Activated CD4-positive, alpha-beta memory T cell treated with anti-CD3 and anti-CD28 coated beads, Interleukin-2, amount 10 ng/mL, durations not matched to agents 7 days and 5 days (primary cell): ENCODE measurements at places on chromosomes 3 and 15.

DNA sequence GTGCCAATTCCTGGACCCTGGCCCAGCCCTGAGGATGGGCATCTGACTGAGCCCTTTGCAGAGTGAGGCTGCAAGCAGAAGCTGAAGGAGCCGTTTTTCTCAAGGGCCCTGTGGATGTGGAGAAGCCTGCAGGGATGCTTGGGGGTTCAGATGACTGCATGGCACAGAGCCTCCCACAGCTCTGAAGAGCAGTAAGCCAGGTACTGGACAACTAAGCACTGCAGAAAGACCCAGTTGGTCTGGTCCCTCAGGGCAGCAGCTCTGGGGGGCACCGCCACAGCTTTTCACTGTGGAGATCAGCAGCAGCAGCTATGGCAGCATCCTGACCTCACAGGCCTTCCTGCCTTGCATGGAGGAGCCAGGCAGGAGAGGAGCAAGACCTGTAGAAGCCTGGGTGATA, 67.6 kb downstream of the CRYGS start:
- H3K27ac ChIP-seq = no peak overlapping the region
- H3K4me3 ChIP-seq = no peak overlapping the region
- H3K27me3 ChIP-seq = no peaks in the 10 kb centered on the region
- H3K36me3 ChIP-seq = no peaks in the 10 kb centered on the region

DNA sequence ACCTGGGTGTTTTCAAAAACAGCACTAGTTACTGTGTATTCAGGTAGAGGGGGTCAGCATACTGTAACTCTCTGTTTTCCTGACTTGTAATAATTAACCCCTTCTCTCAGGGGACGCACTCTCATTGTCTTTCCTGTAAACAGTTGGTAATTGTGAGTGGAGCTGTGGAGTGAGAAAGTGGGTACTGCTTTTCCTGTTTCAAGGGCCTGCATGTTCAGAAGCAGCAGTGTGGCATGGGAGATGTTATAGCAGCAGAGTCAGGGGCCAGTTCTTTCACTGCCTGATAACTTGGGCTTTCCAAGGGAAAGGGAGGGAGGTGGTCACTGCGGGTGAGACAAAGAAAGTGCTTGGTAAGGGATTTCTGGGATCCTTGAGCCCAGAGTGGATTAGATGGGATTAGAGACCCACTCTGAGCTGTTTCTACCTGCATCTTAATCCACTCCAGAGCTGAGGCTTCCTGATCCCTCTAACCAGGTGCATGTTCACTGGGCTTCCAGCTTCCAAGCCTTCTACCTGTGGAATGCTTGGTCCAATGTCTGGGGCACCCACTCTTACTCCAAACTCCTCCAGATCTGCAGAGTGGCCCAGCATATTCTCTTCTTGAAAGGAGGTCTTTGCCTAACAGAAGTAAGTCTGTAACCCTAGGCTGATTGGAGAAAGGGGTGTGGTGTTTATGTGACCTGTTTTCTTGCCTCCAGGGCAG, 105.2 kb downstream of the RPLP1 start:
- no peak overlapping the region for H3K4me3 ChIP-seq
- no peak for DNase-seq
- no peaks in the 10 kb centered on the region for H3K4me1 ChIP-seq

- H3K4me3 ChIP-seq = peak overlapping the region; percentile 3
- H3K27me3 ChIP-seq = no peaks in the 10 kb centered on the region
- peaks cover 20% of the 10 kb centered on the region for H3K36me3 ChIP-seq
- no peak overlapping the region for H3K27ac ChIP-seq
- peaks cover 73% of the 10 kb centered on the region for H3K4me1 ChIP-seq
These were observed 127.0 kb downstream of the CHSY1 start for GRCh38 chr15:101124731-101125451.

- H3K27ac ChIP-seq = no peak overlapping the region
- H3K36me3 ChIP-seq = no peaks in the 10 kb centered on the region
- no peak for DNase-seq
- H3K4me1 ChIP-seq = no peaks in the 10 kb centered on the region
- H3K4me3 ChIP-seq = no peak overlapping the region
These were observed 76.3 kb upstream of the MLF1 start for GRCh38 chr3:158494673-158495072.

DNA sequence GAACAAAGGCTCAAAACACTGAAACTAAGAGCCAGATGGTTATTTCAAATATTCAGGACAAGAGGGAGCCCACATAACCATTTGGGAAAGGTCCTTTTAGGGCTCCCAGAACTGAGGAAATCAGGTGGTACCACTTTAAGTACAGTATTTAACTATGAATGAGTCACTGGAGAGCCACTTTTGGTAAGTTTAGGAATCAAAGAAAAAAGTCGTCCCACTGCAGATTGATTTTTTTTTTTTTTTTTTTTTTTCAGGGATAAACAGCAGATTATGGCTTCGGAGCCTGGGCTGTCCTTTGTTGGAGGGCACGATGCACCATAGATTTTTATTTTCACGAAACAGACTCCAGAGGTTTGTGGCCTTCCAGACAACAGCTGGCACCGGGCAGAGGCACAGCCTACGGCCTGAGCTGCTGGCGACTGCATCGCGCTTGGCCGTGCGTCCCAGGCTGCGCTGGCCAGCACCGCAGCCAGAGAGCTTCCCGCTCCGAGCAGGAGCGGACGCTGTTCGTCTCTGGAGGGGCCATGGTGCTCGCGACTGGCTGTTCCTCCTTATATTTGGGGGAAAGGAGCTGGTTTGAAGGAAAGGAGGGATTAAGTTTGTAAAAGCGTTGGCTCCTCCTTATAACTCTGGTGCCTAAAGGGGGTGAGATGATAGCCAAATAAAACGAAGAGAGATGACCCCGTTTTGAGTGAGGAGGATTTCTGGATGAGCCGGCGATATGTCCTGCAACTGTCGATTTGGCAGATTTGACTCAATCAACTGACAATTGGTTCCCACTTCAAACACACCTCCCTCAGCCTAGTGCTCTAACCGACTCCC, 152.9 kb upstream of the GOLIM4 start:
- no peak for DNase-seq
- peaks cover 12% of the 10 kb centered on the region for H3K4me1 ChIP-seq
- H3K4me3 ChIP-seq = peak overlapping the region; percentile 37
- no peak overlapping the region for H3K27ac ChIP-seq
- H3K36me3 ChIP-seq = peaks cover 3% of the 10 kb centered on the region

DNA sequence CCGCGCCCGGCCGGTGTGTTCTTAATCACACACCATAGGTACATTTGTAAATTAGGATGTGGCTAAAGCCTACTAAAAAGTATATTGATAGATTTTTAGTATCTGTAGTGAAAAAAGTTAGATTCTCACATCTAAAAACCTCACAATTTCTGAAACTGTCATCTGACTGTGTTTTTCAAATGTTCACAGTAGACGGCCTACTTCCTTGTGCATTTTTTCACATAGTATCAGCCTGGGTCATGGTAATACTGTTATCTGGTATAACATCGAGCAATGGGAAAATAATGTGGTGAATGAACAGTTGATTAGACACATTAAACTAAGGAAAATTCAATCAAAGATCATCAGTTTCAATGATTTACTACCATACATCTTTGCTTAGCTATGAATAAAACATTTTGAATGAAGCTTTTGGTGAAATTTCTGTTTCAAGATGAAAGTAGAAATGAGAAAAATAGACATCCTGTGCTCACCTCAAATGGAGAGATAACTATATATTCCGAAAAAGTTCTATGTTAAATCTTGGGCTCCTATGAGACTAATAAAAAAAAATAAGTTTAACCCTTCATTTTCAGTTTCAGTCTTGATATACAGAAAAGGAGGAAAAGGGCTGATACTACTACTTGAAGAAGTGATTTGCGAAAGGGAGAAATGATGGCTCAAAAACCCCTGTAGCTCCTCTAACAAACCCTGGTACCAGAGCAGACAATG, 262.7 kb downstream of the ZBTB20 start:
- H3K4me1 ChIP-seq = peaks cover 12% of the 10 kb centered on the region
- no peaks in the 10 kb centered on the region for H3K36me3 ChIP-seq
- H3K27me3 ChIP-seq = no peaks in the 10 kb centered on the region
- no peak overlapping the region for H3K4me3 ChIP-seq

GRCh38 chr15:88680241-88681001, 41.6 kb downstream of the ISG20 start:
- H3K36me3 ChIP-seq = no peaks in the 10 kb centered on the region
- H3K4me3 ChIP-seq = no peak overlapping the region
- H3K27ac ChIP-seq = no peak overlapping the region

GRCh38 chr3:134313847-134314587, 60.2 kb downstream of the AMOTL2 start:
- H3K36me3 ChIP-seq = no peaks in the 10 kb centered on the region
- H3K27ac ChIP-seq = no peak overlapping the region
- H3K4me3 ChIP-seq = no peak overlapping the region
- no peak for DNase-seq
- H3K4me1 ChIP-seq = no peaks in the 10 kb centered on the region

DNA sequence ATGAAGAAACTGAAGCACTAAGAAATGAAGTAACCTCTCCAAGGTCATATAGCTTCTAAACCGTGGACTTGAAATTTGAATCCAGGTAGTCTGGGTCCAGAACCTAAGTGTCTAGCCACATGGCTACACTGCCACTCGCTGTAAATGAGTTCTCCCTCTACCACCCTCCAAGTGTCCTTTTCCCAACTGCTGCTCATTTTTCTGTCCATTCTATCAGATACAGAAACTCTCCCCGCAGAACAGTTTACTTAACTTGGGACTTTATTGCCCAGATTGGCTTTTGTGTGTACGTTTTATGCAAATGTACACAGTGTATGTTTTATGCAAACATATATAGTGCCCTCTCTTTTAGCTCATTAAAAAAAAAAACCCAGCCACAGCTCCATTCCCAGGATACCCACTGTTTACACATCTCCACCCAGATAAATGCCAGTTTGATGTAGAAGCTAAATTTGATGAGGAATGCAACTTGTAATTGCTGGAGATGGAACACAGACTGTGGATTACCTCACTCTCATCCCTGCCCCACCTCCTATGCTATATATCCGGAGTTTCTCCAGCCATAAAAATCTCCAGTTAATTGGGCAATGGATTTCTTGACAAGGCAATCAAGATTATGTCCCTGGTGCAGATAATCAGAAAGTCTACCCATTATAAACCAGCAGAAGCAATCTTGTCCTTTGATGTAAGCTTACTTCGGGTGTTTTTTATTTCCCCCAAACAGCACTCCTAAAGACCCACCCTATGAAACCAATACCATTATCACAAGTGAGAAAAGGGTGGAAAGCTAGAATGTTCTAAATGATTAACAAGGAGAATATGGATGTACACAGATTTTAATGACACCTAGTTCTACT, 42.0 kb downstream of the THBS1 start:
- peaks cover 62% of the 10 kb centered on the region for H3K4me1 ChIP-seq
- H3K36me3 ChIP-seq = peaks cover 40% of the 10 kb centered on the region
- H3K4me3 ChIP-seq = no peak overlapping the region
- peak overlapping the region; percentile 99 for H3K27ac ChIP-seq
- no peak for DNase-seq

DNA sequence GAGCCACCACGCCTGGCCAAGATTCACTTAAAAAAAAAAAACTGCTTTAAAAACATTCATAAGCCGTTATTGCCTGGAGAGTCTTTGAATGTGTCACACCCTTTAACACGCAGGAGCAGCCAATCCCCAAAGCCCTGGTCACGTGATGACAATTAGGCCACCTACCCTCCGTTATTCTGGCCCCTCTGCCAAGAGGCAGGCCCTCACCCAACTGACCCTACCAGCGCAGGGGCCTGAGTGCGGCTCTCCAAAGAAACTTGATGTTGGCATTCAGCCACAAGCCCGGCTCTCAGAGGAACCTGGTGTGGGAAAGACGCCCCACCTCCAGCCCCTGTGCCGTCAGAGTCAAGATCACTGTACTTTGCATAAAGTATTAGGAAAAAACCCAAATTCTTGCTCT, 11.6 kb upstream of the MUC4 start:
- no peak overlapping the region for H3K4me3 ChIP-seq
- no peaks in the 10 kb centered on the region for H3K4me1 ChIP-seq
- DNase-seq = no peak
- peaks cover 7% of the 10 kb centered on the region for H3K27me3 ChIP-seq
- no peak overlapping the region for H3K27ac ChIP-seq

- no peaks in the 10 kb centered on the region for H3K4me1 ChIP-seq
- peaks cover 3% of the 10 kb centered on the region for H3K27me3 ChIP-seq
- no peak overlapping the region for H3K27ac ChIP-seq
These were observed 230.4 kb upstream of the CHRM5 start for GRCh38 chr15:33737687-33738601.

DNA sequence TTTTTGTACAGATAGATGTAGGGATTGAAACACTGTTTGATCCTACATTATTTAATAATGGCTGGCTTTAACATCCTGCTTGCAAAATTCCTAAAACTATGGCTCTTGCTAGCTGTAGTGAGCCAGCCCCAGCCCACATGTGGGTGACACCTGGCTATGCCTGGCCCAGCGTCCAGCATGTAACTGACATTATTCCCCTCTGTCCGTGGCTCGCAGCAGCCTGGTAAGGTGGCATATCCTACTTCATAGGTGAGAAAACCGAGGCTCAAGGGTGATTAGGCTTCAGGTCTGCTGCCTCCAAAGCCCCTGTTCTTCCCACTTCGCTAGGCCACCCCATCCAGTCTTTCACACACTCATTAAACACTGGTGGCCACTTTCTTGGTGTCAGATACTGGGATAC, 1.6 kb downstream of the CALML4 start:
- H3K4me1 ChIP-seq = peaks cover 27% of the 10 kb centered on the region
- H3K36me3 ChIP-seq = no peaks in the 10 kb centered on the region
- no peak for DNase-seq
- H3K27ac ChIP-seq = no peak overlapping the region

DNA sequence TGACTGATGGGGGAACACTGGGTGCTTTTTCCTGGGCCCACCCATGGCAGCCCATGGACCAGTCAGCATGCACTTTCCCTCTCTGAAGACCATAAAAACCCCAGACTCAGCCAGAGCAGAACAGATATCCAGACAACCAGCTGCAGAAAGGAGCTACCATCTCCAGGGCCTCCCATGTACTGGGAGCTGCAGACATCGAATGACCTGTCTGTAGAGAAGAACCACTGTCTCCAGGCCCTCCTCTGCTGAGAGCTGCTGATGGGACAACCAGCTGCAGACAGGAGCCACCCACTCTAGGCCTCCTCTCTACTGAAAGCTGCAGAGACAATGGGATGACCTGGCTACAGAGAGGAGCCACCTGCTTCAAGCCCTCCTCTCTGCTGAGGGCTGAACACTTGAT, 66.6 kb downstream of the PROS1 start:
- DNase-seq = no peak
- H3K4me1 ChIP-seq = no peaks in the 10 kb centered on the region
- H3K27ac ChIP-seq = no peak overlapping the region
- H3K27me3 ChIP-seq = no peaks in the 10 kb centered on the region
- H3K4me3 ChIP-seq = no peak overlapping the region

GRCh38 chr3:189710620-189711402, 79.6 kb downstream of the TP63 start:
- H3K4me3 ChIP-seq = no peak overlapping the region
- H3K36me3 ChIP-seq = no peaks in the 10 kb centered on the region
- H3K4me1 ChIP-seq = peaks cover 17% of the 10 kb centered on the region
- H3K27ac ChIP-seq = no peak overlapping the region

GRCh38 chr3:191426311-191426710, 34.7 kb upstream of the PYDC2 start:
- no peaks in the 10 kb centered on the region for H3K27me3 ChIP-seq
- H3K36me3 ChIP-seq = no peaks in the 10 kb centered on the region
- no peak for DNase-seq
- H3K4me1 ChIP-seq = no peaks in the 10 kb centered on the region
- no peak overlapping the region for H3K27ac ChIP-seq

- DNase-seq = no peak
- H3K36me3 ChIP-seq = no peaks in the 10 kb centered on the region
- H3K27ac ChIP-seq = peak overlapping the region; percentile 27
- H3K4me3 ChIP-seq = no peak overlapping the region
- peaks cover 22% of the 10 kb centered on the region for H3K4me1 ChIP-seq
- H3K27me3 ChIP-seq = peaks cover 23% of the 10 kb centered on the region
These were observed 136.1 kb upstream of the TOPAZ1 start for GRCh38 chr3:44105571-44105970.

GRCh38 chr3:10778492-10779292, 37.3 kb upstream of the SLC6A11 start:
- H3K27ac ChIP-seq = no peak overlapping the region
- H3K4me1 ChIP-seq = peaks cover 3% of the 10 kb centered on the region
- no peaks in the 10 kb centered on the region for H3K36me3 ChIP-seq
